ENCODE measurements at places on chromosomes 4 and X.

GRCh38 chr4:89894649-89895550 lies at the start of gene MMRN1:
TSS of gene MMRN1 (plus strand) at chr4:89894854. CDS start at chr4:89894972, 118 bp downstream.
- DNase-seq = no peak

DNA sequence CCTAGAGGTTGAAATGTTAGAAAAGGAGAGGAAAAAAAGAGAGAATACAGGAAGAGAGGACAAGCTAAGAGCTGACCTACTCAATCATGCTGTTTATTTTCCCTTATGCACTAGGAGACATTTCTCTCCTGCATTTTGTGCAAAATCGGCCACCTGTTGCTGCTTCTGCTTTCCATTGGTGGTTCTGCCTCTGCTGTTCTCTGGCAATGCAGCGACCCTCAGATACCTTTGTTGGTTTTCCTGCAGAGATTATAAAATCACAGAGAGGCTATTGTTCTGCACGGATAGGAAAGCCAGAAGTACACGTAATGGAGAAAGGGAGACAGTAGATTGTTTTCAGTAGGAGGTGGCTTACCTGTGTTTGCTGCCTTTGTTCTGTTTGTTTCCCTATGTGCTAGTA lies 108.9 kb downstream of the UNC5C start:
- DNase-seq = no peak

GRCh38 chr4:122715221-122715620 lies 17.3 kb upstream of the BBS12 start:
- DNase-seq = no peak

GRCh38 chrX:136574548-136574947 lies 42.5 kb downstream of the VGLL1 start:
- no peak for DNase-seq

DNA sequence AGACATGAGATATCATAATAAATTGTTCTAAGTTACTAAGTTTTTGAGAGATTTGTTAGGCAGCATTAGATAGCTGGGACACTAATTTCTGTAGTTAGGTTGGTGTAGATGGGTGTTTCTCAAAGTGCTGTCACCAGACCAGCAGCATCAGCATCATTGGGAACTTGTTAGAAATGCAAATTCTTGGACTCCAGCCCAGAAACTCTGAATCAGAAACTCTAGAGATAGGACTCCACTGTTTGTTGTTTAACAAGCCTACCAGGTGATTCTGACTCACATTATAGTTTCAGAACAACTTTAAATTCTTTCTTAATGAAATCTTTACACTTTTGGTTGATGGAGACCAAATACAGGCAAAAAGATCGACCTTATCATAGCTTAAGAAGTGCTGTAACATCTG lies 173.7 kb downstream of the PABPC4L start:
- peak; percentile 78 for DNase-seq

DNA sequence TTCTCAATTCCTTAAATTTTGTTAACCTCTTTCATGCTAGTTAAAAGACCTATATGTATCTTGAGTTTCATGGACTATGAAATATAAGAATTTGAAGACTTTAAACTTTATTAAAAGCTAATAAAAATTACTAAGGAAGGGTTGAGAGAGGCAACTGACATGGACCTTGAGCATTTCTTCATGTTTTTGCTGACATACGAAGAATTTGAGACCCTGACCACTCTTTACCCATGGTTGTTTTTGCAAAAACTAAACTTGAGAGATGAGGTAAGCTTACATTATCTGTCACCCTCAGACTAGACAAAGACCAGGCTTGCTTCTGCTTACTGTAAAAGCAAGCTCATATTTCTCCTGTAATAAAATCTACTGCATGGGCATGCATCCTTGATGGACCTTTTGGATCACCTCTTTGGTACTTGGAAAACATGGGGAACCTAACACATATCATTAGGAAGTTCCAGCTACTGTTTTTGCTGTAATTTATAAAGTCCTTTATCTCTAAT lies 338.2 kb upstream of the PABPC4L start:
- DNase-seq = no peak

DNA sequence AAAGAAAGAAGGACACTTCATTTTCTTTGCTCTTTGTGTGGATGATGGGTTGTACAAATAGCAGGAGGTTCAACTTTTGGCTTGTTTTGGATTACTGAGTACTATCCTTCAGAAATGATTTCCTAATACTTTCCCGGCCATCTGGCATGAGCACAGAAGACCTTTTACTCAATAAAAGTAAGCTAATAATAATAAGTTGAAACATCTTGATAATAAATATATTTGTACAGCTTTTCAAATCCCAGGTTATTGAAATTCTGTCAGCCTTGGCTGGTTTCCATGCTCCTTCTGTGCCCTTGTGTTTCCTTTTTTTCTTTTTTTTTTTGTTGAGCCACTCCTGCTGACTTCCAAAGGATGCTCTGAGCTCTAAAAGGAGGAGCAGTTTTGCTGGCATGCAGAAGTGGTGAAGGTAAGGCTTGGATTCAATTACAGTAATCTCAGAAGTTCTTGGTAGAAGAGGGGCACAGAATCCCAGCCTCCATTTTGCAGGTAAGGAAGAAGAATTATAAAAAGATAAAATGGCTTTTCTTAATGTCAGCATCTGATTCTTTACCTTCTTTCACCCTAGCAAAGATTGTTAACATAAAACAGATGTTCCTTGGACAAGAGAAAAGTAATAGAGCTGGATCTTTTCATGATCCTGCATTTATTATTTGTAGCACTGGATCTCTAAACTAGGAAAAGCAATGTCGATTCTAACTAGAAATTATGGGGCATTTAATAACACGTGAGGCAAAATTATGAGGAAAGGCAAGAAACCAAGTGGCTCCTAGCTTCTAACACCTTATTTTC lies 31.9 kb downstream of the REPS2 start:
- DNase-seq = peak; percentile 5

DNA sequence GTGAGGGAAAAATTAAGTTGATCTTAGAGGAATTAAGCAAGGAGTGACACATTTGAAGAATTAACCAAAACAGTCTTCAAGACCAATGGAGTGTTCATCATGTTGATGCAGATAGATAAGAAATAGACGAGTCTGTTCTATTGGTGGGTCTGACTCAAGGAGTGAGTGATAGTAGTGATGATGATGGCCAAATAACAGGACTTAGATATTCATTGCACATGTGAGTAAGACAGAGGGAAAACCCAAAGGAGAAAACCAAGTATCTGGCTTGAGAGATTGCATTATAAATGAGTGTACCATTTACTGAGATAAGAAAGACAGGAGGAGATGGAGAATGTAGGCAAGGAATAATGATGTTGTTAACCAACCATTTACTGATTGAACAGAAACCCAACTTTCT lies 321.3 kb downstream of the ADGRL3 start:
- no peak for DNase-seq

GRCh38 chr4:123350191-123350544 lies 46.4 kb upstream of the SPRY1 start:
- peak; percentile 34 for DNase-seq

DNA sequence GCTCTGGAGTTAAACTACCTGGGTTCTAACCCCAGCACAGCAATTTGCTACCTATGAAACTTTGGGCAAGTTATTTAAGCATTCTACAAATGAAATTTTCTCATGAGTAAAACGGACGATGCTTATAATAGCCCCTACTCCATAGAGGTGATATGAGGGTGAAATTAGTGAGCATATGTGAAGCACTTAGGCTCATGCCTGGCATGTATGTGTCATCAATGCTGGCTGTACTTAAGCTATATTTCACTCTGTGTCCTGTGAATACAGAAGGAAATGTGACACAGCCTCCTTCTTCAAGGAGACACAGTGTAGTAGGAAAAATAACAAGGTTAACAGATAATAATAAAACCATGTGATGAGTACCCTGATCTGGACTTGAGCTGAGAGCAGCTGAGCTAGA lies 20.4 kb upstream of the FMR1NB start:
- no peak for DNase-seq

DNA sequence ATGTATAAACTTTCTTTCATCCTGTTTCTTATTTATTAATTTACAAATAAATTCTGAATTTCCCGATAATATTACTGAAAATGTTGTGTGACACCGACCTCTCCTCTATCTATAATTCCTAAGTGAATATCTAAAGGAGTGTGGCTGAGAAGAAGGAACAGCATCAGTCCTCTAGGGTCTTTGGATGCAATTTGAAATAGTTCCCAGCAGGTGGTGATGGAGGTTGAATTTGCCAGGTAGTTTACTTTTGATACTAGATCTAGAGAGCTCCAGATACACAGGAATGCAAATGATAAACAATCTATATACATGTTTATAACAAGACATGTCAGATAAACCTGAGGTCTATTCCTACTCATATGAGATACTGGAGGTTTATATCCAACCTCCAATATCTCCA lies 305.4 kb downstream of the PCDH18 start:
- DNase-seq = peak; percentile 20

- no peak for DNase-seq
Measured at GRCh38 chrX:33156152-33156726, 55.1 kb downstream of the DMD start.

GRCh38 chrX:54248309-54248708 lies 65.3 kb upstream of the FAM120C start:
- peak; percentile 19 for DNase-seq

GRCh38 chr4:6474053-6474568 lies 1.7 kb upstream of the PPP2R2C start:
- no peak for DNase-seq

DNA sequence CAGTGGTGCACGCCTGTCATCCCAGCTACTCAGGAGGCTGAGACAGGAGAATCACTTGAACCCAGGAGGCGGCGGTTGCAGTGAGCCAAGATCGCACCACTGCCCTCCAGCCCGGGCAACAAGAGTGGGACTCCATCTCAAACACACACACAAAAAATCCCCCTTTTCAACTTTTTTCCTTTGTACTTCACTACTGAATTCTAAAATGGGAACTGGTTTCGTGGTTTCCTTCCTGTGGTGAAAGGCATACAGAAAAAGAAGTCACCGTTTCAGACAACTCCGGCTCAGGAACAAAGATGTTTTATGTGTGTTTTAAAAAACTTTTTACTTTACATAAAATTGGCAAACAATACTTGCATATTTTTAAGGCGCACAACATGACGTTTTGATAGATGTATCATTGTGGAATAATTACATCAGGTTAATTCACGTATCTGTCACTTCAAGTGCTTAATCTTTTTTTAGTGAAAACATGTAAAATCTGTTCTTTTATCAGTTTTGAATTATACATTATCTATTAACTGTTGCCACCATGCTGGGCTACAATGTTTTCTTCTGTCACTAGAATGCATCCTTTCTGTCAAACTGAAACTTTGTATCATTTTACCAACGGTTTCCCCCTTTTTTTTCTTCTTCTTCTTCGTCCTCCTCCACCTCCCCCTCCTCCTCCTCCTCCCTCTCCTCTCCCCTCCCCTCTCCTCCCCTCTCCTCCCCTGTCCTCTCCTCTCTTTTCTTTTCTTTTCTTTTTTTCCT lies 186.0 kb downstream of the CRLF2 start:
- no peak for DNase-seq

DNA sequence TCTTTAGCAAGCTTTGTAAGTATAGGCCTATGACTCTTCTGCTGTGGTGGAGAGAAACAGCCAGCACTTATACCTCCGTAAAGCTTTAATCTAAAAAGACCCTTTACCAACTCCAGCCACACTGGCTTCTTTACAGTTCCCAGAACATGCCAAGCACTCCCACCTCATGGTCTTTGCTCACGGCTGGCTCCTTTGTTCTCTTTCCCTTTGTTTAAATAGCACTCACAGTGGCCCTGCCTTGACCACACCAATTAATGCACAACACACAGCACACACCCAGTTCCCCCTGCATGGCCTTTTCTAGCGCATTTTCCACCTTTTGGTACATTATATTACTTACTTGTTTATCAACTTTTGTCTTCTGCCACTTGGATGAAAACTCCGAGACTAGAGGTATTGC lies 18.9 kb downstream of the PPID start:
- no peak for DNase-seq

Measured in fibroblast of villous mesenchyme (primary cell).